ENCODE measurements at places on chromosomes 7 and 10.

DNA sequence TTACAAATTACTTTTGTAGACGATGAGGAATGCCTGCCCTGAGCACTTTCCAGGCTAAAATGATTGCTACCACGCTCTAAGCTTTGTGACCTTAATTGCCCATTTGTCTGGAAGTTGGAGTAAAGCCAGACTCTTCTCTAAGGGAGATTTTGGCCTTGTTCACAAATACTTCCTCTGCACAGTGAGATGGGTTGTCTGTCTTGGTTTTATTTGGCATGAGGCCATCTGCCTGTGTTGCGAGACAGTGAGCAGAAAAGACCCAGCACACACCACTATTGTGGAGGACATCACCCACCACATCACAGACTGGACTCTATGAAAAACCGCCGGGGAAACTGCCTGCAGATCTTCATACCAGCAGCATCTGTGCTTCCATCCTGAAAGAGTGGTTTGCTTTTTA is 138.4 kb downstream of the BICC1 start:
- DNase-seq, result no peak

DNA sequence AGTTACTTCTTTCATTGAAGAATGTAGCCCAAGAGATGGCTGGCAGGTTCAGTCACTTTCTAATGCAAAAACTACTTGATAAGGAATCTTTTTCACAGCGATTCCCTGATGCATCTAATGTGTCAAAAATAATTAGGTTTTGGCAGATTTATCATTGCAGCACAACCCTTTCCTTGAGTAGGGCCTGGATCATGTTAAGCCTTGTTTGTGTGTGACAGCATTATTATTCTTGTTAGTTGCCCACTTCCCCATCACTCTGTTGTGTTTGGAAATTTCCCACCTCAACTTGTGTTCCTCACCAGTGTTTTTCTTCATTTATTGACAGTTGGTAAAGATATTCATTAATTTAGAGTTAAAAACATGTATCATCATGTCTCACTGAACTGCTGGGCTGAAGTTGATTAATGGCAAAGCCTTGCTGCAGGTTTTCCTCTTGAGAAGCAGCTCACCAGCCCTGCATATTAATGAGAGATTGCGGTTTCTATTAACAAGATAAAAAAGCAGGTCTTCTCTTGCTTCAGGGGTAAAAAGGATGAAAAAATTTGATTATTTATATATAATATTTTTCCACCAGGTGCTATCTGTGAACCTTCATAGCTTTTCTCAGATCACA is 233.3 kb upstream of the MDFIC start:
- DNase-seq, result no peak

- DNase-seq, result no peak
Observed at GRCh38 chr10:20006169-20006870, 190.1 kb downstream of the PLXDC2 start.

- DNase-seq, result no peak
Observed at GRCh38 chr10:88651101-88651551, 13.1 kb upstream of the LIPF start.

- no peak for DNase-seq
Observed at GRCh38 chr10:3213208-3213607, 40.6 kb upstream of the PITRM1 start.

GRCh38 chr7:18855796-18856195 is 261.6 kb downstream of the TWIST1 start:
- DNase-seq, result peak; percentile 1

DNA sequence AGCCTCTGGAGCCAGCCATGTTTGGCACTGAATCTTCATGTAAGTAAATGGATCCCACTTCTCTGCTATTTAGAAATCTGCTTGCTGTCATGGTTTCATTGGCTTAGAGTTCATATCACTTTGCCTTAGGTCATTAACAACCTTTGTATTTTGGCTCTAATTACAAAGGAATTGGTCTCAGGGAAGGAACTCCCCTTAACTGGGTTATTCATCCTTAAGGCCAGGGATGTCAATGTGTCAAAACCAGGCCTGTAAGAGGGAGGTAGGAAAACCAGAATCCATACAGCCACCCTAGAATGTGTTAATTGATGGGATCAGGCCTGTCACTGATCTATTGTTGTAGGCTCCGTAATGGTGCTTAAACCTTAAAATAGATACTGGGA is 67.3 kb downstream of the ST7 start:
- peak; percentile 86 for DNase-seq

DNA sequence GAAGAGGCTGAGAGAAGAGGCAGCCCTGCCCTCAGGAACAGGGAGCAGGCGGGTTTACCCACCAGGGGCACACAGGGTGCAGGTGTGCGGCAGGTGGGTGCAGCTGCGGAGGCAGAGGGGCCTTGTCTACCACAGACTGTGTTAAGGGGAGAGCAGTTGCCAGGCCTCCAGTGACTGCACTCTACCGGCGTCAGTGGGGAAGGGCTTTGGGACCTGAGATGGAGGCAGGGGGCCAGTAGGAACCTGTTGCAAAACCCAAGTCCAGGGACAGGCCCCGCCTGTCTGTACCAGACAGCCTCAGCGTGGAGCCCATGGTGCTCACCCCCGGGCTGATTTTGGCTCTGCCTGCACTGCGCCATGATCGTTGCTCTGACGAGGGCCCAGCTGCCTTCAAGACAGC is 507.6 kb upstream of the FOXK1 start:
- DNase-seq, result no peak

DNA sequence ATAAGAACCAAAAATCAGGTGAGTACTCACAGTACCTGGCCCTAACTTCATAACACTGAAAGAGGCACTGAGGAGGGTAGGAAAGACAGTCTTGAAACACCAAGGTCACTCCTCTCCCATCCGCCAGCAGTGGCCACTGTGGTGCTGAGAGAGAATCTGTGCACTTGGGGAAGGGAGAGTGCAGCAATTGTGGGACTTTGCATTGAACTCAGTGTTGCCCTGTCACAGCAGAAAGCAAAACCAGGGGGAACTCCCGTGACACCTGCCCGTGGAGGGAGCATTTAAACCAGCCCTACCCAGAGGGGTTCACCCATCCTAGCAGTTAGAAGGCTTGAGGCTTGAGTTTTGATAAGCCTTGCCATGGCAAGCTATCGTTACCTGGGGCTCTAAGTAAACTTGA is 35.2 kb upstream of the MAP3K8 start:
- no peak for DNase-seq

- DNase-seq, result no peak
Observed at GRCh38 chr7:45670227-45670626, 96.1 kb downstream of the ADCY1 start.

- DNase-seq, result no peak
Observed at GRCh38 chr10:125035588-125036295, 93.8 kb downstream of the ZRANB1 start.

GRCh38 chr10:1685699-1686490 is 51.4 kb downstream of the ADARB2 start:
- DNase-seq, result no peak

GRCh38 chr10:127203067-127203466 is 6.7 kb upstream of the INSYN2A start:
- DNase-seq, result no peak

DNA sequence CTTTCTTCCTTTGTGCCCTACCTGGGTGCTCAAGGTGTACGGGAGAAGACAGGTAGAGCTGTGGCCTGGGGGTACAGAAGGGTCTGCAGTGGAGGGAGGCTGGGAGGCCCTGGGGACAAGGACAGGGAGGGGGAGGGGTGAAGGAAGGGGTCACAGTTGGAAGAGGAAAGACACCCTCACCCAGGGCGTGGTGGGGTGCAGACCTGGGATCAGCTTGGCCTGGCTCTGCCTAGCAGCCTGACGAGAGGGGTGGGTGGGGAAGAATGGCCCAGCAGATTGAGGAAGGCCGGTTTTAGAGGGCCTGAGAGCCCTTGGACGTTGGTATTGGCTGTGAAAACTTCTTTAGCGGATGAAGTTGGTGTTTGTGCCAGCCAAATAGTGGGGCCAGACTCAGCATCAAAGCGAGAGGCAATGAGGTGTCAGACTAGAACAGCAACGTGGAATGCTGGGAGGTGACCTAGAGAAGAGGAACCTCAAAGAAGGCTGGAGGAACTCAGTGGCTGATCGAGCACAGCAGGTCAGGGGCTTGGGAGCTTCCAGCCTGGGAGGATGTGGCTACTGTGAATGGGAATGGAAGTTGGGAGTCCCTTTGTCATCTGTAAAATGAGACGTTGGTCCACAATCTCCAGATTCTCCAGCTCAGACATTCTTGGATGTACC is 18.1 kb upstream of the TRIM8 start:
- DNase-seq, result no peak

DNA sequence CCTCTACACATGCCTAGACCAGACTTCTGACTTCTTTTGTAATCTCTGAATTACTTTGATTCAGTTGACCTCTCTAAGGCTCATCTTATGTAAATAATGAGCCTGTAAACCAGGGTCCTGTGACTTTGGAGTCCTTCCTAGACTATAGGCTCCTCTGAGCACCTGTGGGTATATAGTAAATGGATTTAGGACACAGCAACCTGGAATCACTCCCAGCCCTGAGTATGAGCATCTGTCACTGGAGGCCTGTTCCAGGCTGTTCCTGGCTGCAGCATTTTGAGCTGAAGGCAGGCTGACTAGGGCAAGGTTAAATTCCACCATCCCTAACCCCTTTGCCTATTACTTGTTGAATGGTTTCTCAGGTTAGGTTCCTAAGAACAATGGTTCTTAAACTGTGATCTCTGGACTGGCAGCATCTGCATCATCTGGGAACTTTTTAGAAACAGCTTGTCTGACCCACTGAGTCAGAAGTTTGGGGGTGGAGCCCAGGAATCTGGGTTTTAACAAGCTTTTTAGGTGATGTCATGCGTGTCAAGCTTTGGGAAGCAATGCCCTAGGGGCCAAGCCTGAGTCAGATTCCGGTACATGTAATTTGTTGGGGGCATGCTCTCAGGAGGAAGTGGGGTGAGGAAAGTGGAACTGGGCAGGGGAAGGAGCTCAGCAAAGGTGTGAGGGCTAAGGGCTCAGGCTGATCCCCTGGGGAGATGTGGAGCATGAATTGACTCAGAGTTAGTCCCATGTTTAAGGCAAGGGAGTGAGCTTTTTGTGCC is 28.2 kb downstream of the MINDY4 start:
- DNase-seq, result no peak

- DNase-seq, result no peak
Observed at GRCh38 chr7:155733582-155734444, 78.5 kb downstream of the SHH start.

DNA sequence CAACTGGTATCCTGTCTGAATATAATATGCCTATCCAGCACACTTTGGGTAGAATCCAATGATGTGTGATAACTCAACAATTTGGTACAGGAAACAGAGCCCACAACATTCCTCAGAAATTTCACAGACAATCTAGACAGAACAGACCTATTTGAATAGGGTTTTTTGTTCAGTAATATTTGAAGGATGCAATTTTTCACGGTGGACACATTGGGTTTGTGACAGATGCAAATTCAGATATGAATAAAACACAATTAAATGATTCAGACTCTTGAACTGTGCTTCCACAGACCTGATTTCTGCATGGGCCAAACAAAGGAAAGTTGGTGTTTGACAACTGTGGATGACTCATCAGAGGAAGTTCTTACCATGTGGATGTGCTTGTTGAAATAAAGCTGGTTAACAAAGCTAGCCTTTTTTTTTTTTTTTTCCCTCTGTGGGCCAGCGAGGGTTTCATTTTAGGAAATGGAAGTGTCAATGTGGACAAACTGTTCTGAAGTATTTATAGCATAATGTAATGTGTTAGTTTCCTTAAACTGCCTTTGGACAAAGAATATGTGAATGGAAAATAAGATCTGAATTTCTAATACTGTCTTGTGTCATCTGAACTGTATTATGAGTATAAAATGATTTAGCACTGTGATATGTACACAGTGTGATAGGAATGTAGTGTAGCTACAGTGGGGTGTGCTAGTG is 43.2 kb upstream of the FAM133B start:
- peak; percentile 32 for DNase-seq

DNA sequence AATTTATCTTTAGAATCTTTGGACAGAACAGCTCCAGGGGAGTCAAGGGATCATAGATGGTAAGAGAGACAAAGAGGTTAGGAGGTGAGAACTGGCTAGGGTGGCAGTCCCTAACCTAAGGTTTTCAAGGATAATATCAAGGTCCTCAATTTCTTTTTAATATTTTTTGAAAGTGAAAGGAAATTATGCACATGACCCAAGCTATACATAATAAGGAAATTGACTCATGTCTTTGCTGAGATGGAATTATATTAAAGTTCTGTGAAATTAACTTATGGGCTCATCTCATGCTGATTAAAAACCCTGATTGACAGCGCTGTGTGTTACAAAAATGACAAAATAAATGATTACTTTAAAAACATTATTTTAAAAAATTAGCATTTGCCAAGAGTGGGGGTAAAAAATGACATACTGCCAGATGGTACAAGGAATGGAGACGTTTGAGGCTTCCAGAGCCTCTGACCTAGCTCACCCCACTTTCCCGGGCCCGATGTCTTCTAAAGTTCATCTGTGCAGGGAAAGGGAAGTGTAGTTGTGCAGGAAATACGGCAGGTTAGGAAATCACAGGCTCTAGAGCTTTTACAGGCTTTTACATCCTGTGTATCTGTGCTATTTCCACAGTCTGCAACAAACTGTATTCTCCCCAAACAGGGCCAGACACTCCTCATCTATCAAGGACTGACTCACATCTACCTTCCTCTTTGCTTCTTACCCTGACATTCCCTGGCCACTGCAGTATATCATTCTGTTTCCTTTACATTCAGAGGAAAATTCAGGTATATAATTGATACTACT is 185.6 kb upstream of the PRSS58 start:
- no peak for DNase-seq

- DNase-seq, result no peak
Observed at GRCh38 chr10:103547391-103547946, 54.0 kb downstream of the NEURL1 start.

DNA sequence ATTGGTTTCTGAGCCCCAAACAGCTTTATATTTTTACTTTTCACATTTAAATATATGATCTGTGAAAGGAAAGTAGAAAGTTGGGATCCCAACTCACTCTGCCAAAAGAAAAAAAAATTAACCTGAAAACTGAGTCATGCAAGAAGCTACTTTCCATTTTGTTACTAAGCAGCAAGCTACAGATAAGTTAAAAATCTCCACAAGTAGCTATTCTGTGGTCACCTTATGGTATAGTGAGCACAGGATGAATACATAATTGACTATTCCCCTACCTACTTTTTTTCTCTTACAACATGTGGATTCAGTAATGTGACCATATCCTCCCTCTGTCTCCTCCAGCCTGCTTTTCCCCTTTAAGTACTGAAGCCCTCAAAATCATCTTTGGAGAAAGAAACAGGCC is 30.3 kb upstream of the CREB3L2 start:
- no peak for DNase-seq

DNA sequence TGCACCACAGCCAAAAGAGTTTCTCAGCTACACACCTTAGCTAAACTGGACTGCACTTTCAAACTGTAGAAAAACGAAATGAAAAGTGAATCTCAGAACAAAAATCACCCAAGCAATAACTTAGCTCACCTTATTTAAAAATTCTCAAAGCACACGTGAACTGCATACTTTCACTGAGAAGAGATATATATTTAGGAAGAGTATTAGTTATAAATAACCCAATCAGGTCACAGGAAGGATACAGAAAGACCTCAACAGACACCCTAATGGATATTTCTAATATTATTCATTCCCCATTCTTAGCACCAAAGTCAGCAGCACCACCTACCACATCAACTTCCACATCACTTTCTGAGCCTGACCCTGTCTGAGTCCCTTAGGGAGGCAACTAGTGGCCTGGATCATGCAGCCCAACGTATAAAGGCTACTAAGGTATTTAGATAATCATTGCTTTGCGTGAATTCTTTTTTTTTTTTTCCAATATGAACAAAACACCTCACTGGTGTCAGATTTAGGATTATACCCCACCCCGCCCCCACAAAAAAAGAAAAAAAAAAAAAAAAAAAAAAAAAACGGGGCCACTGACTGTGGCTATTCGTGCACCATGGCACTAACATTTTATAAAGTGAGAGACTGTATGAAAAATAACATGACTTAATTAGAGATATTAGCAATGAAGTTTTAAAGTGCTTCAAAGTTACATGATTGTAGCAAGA is 2.6 kb downstream of the ABI1 start:
- DNase-seq, result no peak

Data from NCI-H146 (cell line).